Activated T-helper 9 cell treated with anti-CD3 and anti-CD28 coated beads, Interleukin-2, amount 50 U/mL, for 16 hours (primary cell): ENCODE measurements at places on chromosomes 3 and 15.

DNA sequence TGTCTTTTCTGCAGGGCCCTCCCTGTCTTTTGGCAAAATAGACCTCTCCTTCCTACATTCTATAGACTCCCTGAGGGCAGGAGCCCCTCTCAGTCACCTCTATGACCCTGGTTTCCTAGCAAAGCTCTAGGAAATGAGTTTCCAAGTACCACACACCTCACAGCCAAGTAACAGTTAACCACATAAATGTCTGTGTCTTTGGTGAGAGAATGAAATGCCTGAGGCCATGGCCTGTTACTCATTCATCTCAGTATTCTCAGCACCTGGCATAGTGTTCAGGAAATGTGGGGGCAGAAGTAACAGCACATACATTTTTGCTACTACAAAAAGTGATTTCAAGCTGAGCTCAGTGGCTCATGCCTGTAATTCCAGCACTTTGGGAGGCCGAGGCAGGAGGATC is 21.0 kb downstream of the RFT1 start:
- DNase-seq: no peak

DNA sequence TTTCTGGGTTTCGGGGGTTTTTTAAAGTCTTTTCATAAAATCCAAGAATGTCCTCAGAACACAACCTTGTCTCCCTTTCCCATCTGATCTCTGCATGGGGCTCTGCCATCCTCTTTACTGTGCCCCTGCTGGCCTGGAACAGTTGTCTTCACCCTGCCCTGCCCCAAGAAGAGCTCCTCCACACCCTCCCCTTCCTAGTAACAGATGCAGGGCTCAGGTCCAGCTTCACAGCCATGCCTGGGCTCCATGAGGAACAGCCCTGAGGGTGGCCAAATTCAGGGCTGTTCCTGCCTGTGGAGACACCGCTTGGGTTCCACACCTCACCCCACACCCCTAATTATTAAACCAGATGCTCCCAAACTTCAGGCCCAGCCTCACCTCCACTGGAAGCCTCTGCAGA is 12.9 kb upstream of the ULK3 start:
- no peak for DNase-seq

DNA sequence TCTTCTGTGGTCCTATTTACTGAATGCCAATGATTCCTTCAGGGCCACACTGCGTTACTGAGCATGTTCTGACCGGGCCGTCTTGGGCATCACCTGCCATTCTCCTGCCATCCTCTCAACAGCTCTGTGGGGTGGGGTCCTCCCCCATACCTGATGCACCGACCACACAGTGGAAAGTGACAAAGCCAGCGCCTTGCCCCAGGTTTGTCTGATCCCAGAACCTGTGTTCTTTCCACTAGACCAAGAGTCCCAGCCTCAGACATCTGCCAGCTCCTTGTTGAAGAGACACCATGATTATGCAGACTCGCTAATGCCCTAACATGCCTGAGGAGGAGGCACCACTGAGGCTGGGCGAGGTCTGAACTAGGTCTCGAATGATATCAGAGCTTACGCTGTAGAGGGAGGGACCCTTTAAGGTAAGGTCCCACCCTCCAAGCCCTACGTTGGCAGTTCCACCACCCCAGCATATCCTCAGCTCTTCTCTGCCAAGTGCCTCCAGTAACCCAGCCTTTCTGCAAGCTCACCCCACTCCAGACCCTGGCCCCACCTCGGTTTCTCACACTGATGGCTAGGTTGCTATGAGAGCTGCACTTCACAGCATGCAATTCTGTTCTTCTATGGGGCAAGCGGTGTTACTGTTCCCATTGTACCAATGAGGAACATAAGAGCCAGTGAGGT is 29.8 kb upstream of the PLXNA1 start:
- no peak for DNase-seq

- no peak for DNase-seq
Measured at GRCh38 chr3:134651347-134652041, 672 bp upstream of the KY start.

DNA sequence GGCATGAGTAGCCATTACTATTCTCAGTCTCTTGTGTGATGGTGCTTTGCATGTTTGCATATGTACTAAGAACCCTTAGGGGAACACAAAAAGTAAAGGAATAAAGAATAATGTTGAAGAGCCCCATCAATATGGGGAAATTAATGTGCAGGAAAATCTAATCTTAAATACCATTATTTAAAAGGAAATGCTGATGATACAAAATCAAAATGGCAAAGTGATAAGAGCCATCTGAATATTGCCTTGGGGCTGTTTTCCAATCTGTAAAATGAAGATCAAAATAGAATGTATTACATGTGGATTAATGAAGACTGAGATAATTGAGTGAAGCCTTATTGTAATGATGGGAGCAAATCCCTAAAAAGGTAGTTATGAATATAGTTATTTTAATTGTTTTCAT is 771.4 kb downstream of the GRM7 start:
- no peak for DNase-seq

DNA sequence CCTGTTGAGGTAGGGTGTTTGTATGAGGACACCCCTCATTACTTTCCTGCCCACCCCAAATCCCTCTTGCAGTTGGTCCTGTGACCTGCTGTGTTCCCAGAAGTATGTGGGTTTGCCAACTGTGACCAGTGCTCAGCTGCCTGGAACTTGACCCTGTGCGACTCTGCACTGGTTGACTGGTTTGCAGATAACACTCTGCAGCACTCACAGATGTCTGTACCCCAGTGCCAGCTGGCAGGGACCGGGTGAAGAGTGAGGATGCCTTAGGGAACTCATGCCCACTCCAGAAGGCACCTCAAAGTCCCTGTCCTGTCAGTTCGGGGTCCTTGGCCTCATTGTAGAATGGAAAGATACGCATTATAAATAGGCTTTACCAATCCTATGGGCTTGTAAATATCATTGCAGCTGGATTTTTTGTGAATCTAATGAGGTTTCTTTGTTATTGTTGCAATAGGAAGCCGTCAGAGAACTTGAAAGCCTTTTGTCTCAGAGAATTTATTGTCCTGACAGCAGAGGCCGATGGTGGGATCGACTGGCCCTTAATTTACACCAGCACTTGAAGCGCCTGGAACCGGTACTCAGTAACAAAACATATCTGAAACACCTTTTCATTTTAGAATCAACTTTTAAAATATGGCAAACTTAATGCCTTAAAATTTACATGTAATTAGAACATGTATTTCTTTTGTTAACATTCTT is 18.2 kb downstream of the FAN1 start:
- DNase-seq: no peak

DNA sequence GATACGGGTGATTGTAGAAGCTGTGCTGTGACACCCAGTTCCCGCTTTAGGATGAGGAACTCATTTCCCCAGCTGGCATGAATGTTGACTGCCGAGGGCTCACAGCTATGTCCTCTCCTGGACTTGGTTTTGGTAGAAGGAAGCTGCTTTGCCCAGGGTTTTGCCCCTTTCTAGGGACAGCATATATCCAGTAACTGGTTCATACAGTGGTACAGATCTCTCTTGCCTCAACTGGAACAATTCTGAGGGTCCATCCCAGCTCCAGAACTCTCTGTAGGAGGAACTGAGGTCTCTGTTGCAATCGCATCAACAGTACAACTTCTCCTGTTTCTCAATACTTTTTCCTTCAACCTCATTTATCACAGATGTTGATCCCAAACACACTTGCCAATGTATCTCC is 54.5 kb upstream of the FNDC3B start:
- DNase-seq: no peak

DNA sequence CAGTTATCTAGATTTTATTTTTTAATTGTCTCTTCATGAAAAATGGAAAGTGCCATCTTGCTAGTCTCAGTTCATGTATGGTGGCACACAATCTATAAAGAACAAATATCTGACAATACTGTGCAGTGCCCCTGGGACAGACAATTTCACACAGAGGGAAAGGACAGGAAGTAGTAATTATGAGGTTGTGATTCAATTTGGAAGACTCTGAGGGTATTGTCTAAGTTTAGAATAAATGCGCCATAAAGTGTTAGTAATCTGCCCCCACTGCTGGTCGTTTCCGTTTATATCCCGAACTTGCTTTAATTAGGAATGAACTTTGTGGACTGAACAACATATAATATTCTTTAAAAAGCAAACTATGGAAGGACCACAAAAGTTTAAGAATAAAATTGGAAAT is 196.4 kb upstream of the SLC24A5 start:
- DNase-seq: no peak

DNA sequence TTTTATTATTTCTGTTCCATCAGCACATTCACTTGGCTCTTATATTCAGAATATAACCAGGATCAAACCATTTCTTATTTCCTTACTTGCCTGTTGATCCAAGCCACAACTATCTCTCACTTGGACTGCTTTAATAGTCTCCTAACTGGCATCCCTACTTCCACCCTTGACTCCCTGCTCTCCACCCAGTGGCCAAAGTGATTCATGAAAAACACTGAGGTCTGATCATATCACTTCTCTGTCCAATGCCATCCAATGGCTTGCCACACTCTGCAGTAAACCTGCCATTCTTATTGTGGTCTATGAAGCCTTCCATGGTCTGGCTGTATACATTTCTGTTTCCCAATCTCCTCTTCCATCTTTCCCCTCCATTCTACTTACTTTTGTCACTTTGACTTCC is 576.1 kb downstream of the PDCD6IP start:
- DNase-seq: no peak

DNA sequence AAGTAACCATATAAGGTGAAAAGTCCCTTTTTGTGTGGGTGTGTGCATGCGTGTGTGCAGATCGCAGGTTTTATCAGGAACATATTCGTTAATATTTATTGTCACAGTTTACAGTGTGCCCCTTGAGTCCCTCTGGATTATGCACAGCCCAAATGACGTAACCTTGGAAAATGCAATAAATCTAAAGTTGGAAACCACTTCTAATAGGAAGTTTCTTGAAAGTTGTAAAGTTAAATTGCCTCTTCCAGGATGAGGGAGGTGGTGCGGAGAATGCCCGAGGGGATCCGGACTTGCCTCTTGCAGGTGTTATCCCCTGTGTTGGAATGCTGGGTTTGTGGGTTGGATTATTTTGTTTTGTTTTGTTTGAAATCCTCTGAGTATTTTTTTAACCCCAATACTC is 143.3 kb downstream of the CMSS1 start:
- no peak for DNase-seq

DNA sequence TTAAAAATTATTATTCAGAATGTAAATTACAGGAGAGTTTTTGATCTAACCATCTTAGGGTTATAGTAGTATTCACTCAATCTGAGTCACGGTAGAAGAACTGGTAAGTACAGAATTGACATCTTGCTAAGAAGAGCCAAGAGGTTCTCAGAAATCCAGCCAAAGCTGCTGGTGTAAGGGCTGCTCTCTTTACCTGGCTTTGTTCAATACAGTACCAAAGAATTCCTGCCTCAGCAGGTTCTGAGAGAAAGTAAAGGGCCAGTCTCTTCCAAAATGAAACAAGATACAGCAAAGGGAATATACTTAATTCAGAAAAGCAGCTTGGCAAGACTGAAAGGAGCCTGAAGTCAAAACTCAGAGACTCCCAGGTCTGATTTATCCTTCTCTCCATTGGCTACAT is 193.1 kb downstream of the TNIK start:
- no peak for DNase-seq

DNA sequence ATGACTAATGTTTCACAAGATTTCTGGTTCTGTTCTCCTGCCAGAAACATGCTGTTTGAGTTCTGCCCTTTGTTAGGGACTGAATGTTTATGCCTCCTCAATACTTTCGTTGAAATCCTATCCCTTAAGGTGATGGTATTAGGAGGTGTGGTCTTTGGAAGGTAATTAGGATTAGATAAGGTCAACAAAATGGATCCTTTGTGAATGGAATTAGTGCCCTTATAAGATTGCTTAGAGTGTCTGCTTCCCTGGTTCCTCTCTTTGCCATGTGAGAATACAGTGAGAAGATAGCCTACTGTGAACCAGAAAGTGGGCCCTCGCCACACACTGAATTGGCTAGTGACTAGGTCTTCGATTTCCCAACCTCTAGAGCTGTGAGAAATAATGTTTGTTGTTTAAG is 621.4 kb upstream of the ALCAM start:
- DNase-seq: no peak

GRCh38 chr3:96994988-96995387 is 180.6 kb downstream of the EPHA6 start:
- no peak for DNase-seq

GRCh38 chr3:50201573-50202315 is 3.3 kb upstream of the SLC38A3 start:
- DNase-seq: no peak

- no peak for DNase-seq
Measured at GRCh38 chr3:18466136-18466535, 41.0 kb upstream of the SATB1 start.

DNA sequence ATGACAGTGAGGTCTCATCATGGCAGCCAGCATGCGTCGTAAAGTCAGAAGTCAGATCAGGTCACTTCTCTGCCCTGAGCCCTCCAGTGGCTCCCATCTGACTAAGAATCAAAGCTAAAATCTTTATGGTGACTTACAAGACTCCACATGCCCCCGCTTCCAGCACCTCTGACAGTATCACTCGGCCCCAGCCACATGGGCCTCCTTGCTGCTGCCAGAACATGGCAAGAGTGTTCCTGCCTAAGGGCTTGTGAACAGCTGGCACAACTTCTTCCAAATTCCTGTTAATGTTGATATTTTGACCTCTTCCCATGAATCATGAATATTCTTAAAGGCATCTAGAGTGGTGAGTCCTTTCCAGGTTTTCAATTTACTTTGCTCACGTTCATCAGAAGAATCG is 20.5 kb downstream of the POLR2M start:
- DNase-seq: no peak

DNA sequence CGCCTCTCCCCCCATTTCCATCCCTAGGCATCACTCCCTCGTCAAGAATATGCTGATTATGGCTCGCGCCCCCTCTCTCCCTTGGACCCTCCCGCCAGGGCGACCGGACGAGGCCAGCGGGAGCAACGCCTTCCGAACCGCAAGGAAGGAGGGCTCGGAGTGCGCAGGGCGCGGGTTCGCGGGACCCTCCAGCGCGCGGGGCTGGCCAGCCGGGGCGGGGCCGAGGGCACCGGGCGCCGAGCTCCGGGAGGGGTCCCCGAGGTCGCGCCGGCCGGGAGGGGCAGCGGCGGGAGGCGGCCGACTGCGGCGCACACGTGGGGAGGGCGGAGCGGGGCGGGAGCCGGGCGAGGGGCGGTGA is 483 bp downstream of the EHD4 start:
- peak; percentile 44 for DNase-seq

DNA sequence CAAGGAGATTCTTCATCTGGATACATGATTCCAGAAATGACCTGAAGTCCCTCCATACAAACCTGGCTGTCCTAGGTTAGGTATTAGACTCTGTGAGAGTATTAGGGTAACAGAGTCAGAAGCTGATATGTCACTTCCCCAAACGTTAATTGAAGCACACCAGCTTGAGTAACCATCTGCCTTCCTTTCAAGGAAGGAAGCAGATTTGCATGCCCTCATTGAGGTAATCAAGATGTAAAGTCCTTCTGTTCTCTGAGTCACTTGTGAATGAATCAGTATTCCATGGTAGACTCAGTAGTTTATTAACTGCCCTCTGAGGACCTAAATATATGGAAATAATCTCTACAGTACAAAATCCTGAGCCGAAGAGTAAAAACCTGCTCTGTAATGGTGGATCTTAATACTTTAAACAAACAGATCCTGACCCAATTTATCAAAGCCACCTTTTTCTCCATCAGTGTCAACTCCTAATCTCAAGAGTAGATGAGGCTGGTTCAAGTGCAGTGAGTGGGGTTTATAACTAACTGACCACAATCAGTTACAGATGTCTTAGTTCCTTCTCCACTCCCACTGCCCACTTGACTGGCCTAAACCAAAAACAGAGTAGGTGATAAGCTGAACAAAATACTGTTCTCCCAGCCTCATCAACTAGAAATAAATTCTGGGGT is 246.2 kb upstream of the CHRM5 start:
- no peak for DNase-seq

- no peak for DNase-seq
Measured at GRCh38 chr3:142563496-142563997, 15.0 kb downstream of the ATR start.
